ENCODE measurements at places on chromosomes 5 and 9.

- peak; percentile 62 for DNase-seq
These were observed 582.0 kb upstream of the TUSC1 start for GRCh38 chr9:26260238-26260637.

DNA sequence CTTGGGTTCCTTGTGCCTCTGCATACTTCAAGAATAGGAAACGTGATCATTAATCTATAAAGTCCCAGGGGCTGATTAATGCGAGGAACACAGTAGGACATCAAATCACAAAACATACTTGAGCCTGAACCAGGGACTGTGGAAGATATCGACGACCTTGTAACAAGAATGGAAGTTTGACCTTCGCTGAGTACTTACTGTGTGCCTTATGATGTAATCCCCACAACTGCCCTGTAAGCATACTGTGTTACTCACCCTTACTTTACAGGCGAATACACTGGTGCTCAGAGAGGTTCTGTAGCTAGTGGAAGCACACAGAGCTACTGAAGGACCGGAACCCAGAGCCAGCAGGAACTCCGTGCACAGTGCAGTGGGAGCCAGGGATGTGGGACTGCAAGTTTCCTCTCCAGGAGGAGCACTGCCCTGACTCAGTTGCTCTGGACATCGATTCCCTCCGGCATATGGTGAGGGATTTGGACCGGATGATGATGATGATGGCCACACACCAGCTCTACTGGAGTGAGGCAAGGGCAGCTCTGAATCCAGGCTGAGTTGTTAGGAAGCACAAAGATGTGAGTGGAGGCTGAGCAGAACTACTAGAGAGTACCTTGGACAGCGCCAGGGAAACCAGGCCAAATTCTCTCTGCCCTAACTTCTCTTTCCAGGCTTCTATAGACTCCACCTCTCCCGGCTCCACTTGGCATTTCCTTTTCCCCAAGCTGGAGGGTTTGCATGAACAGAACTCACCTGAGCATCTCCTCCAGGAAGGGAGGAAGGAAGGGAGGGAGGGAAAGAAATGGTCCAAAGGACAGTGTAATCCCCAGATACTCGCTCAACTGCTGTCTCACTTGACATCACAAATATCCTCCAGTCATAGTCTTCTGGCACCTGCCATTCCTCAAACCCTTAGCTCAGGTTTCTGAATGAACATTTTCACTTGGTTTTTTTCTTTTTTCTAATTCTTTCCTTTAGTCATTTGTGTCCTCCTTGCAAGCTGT, 1.5 kb upstream of the GABBR2 start:
- DNase-seq, result peak; percentile 34

DNA sequence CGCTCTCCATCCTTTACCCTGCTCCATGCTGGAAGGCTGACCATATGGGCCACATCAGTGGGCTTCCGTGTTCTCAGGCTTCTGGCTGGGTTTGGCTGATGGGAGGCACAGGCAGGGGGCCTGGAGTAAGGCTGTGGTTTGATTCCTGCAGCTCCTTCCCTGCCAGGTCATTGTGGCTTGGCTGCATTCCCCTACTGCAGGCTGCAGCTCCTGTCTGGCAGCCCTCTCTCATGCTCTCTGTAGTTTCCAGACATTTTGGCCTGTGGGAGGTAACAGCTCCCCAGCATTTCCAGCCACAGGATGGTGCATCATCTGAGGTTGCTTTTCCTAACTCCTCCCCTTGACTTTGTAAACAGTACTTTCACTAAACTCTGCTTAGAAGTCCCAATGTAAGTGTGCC, 102.0 kb upstream of the PTPN3 start:
- DNase-seq, result no peak

- DNase-seq, result peak; percentile 62
These were observed 97.9 kb upstream of the MAMDC2 start for GRCh38 chr9:69945671-69946141.

- no peak for DNase-seq
These were observed 163.2 kb downstream of the LPAR1 start for GRCh38 chr9:110874963-110875674.

DNA sequence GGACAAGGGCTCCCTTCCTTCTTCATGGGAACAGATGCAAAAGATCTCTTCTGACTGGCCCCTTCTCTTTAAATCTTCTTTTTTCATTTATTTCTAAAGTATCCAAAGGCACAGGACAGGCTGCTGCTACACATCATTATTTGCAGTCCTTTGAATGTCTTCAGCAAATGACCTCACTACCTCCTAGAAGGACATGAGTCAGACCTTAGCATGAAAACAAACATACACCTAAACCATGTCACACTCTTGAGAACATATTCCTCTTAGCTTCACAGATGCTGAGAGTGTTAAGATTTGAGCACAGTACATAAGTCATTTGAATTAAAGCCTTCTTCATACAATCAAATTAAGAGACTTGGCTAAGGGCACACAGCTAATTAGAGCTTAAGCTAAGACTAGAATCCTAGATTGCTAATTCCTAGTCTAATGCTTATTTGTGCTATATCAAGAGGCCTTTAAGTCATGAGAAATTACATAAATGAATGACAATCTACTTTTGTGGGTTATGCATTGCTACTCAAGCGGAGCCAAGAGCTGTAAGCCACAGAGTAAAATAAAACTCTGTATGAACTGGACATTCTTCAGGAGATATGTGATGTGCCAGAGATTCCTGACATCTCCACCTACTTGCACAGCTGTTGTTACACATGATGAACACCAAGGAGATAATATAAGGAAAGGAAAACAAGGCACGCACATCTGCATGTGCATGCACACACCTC, 109.1 kb upstream of the PTGER4 start:
- peak; percentile 73 for DNase-seq
